ENCODE measurements at places on chromosomes 1 and 21. TPM values are rescaled to one million over a fixed set of nuclear protein-coding genes. Genes with fewer than 3 reads are reported as not detected.

Gene SNIP1
- total RNA-seq: 32.7 TPM

Gene WNT4
- not detected for total RNA-seq

Gene GJA9
- not detected for total RNA-seq

Gene PDE9A
- 3.0 TPM for total RNA-seq

Gene RYR2
- total RNA-seq: 0.21 TPM

Gene PLXNA2
- total RNA-seq: 2.6 TPM

Gene KRTAP7-1
- total RNA-seq: not detected

Gene PAPPA2
- 0.10 TPM for total RNA-seq

Gene OR2W3
- 1.2 TPM for total RNA-seq

Gene PARS2
- total RNA-seq: 0.10 TPM

Gene DCDC2B
- not detected for total RNA-seq

Gene CLIC4
- 42.8 TPM for total RNA-seq

Gene CR1L
- 0.21 TPM for total RNA-seq

Gene DTL
- 0.52 TPM for total RNA-seq

Gene LRRC39
- 1.3 TPM for total RNA-seq

Gene TTLL7
- total RNA-seq: 0.84 TPM

Gene HRNR
- total RNA-seq: under 0.01 TPM

Gene TAS1R1
- total RNA-seq: 0.10 TPM

Gene SRP9
- 136 TPM for total RNA-seq

Gene BRDT
- total RNA-seq: not detected

Gene TSEN15
- total RNA-seq: 23.2 TPM

Gene HCN3
- 0.21 TPM for total RNA-seq

Gene ASAP3
- 0.42 TPM for total RNA-seq

Gene LRRC8B
- 25.3 TPM for total RNA-seq

Gene SCAF4
- total RNA-seq: 27.6 TPM

Gene TSPAN2
- total RNA-seq: 2.6 TPM

Gene APCS
- total RNA-seq: not detected

Gene CLEC20A
- 0.21 TPM for total RNA-seq

Gene CTSS
- total RNA-seq: 1,898 TPM

Gene BLACAT1
- not detected for total RNA-seq

Gene AKIRIN1
- total RNA-seq: 103 TPM

Gene DMRTA2
- under 0.01 TPM for total RNA-seq

Gene SPRR4
- not detected for total RNA-seq

Gene C1orf185
- total RNA-seq: not detected

Gene OPRD1
- not detected for total RNA-seq

Gene S100A5
- not detected for total RNA-seq

Gene HJV
- total RNA-seq: not detected

Gene ACTN2
- under 0.01 TPM for total RNA-seq

Gene ACTA1
- not detected for total RNA-seq

Gene RHOU
- total RNA-seq: 15.3 TPM

Gene TMEM52
- 0.31 TPM for total RNA-seq

Gene MIXL1
- not detected for total RNA-seq

Gene CDK11B
- total RNA-seq: 9.3 TPM

Gene CASZ1
- 18.8 TPM for total RNA-seq

Gene CYP4X1
- not detected for total RNA-seq

Gene DNALI1
- 0.21 TPM for total RNA-seq

Gene MX1
- 77.8 TPM for total RNA-seq

Gene PAQR6
- total RNA-seq: 0.94 TPM

Gene RNF115
- 16.4 TPM for total RNA-seq

Gene FAM72D
- not detected for total RNA-seq

Gene ERICH3
- under 0.01 TPM for total RNA-seq

All from mononuclear cell (primary cell).